Stimulated activated CD8-positive, alpha-beta memory T cell treated with anti-CD3 and anti-CD28 coated beads, Interleukin-15, amount 100 ng/mL, for 24 hours (primary cell): ENCODE measurements at places on chromosomes 16 and 17.

GRCh38 chr17:8574687-8575086 is 55.8 kb downstream of the MYH10 start:
- DNase-seq, result no peak

- no peak for DNase-seq
These were observed 27.4 kb upstream of the HAS3 start for GRCh38 chr16:69078073-69078472.

DNA sequence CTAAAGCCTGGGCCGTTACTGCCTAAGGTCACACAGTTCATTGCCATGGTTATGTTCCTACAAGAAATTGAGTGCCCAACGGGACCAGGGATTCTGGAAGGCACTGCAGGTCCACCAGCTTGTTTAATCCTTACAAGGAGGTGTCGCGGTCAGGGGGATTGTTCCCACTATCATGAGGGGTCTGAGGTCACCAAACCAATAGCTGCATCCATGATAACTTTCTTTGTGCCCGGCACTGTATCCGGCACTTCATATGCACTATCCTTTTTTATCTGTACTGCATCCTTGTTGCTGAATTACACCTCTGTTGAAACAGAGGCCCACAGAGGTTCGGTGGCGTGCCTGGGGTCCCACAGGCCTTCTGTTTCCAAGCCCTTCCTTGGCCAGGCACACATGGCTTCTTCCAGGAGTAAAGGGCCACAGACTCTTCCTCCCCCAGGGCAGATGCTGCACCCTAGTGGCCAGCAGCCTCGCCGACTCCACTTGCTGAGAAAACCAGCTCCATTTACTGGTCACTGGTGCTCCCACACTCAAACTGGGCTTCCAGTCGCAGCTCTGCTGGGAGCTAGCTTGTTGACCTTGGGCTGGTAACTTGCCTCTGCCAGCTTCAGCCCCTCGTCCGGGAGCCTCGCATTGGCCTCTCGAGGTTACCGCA is 82.0 kb upstream of the PLCG2 start:
- DNase-seq, result no peak

DNA sequence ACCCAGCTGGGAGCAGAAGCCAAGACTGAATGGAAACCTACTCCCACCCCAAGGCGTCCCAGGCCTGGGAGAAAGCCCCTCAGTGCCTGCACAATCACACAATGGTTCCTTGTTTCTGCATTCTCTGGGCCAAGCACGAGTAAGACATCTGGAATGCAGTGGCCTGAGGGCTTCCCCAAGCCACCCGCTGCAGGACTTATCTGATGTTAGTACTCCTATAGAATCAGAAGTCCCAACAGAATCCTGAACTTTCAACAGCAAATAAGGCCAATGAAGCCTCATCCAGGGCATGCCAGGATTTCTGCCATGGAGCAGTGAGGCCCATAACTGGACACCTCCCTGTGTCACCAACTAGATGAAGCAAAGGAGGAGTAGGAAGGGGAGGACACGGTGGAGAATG is 28.6 kb downstream of the MYO18A start:
- no peak for DNase-seq

- DNase-seq, result no peak
These were observed 3.6 kb downstream of the HSF5 start for GRCh38 chr17:58484600-58484999.

- DNase-seq, result no peak
These were observed 22.3 kb upstream of the MPRIP start for GRCh38 chr17:17019891-17020456.

- DNase-seq, result no peak
These were observed 1.6 kb downstream of the E2F4 start for GRCh38 chr16:67193536-67193935.

GRCh38 chr17:68973098-68973846 is 18.1 kb upstream of the ABCA8 start:
- DNase-seq, result no peak

- no peak for DNase-seq
These were observed 93.8 kb upstream of the RPRML start for GRCh38 chr17:47072886-47073285.

DNA sequence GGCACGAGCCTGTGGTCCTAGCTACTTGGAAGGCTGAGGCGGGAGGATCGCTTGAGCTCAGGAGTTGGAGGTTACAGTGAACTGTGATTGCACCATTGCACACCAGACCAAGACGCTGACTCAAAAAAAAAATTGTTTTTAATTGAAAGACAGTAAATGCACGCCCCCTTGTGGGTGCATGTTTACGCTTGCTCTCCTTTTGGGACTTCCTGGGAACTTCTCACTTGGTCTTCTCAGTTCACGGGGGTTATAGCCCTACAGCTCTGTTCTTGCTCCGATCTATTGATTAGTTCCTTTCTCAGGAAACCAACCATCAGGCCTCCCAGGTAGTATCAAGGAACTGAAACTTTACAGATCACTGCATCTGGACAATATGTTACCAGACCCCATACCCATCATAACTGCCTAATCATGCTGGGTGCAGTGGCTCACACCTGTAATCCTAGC is 14.2 kb upstream of the RIPOR1 start:
- DNase-seq, result no peak

GRCh38 chr16:29645694-29646187 is 17.3 kb upstream of the SPN start:
- no peak for DNase-seq

- DNase-seq, result no peak
These were observed 115.5 kb upstream of the NLRP1 start for GRCh38 chr17:5699814-5700213.

DNA sequence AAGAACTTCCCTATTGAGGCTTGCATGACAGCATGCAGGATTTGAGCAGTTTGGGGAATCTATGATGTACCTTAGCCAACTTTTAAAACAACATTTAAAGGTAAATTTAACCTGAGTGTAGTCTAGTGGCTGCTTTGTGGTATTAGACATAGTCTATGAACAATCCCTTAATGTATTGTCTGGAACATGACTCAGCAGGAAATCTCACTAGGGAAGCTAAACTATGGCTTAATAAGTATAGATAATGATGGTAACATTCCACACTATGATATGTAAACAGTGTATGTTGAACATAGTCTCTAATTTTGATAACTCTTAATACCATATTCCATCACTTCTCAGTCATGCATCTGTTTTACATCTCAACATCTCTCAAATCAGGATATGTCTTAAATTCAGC is 52.1 kb upstream of the SLC12A3 start:
- no peak for DNase-seq

DNA sequence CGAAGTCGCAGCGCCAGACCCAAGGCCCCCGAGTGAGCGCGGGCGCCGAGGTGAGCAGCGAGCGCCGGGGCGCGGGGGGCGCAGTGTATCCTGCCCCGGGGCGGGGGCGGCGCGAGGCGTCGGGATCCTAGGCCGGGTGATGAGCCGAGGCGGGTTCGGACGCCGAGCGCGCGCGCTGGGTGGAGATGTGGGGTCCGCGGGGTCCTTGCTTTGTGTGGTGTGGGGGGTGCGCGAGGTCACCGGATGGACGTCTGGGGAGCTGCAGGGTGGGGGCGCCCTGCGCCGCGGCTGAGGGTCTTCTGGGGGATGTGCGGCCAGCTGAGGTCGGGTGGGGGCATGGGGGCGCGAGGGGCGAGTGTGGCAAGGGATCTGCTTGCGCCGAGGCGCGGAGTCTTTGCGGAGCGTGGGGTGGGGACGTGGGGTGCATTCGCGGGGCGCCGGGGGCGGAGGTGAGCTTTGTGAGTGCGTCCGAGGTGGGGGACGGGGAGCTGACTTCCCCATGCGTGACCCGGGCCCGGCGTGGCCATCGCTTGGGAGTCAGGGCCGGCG is 560 bp downstream of the RAI1 start:
- no peak for DNase-seq

DNA sequence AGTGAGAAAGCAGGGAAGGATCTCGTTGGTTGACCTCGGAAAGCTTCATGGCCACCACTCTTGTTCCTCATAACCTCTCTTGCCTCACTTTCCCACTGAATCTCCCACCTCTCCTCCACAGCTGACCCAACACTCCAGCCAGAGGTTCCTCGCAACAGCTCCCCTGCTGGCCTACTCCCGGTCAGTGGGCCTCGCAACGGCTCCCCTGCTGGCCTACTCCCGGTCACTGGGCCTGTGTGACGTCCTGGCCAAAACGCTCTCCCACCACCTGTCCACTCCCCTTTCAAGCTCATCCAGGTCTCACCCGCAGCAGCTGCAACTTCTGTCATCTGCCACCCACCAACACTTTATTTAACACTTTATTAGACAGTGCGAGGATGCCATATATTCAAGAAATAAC is 149.1 kb downstream of the VPS53 start:
- no peak for DNase-seq

- no peak for DNase-seq
These were observed 37.3 kb upstream of the VWA3A start for GRCh38 chr16:22054847-22055590.

DNA sequence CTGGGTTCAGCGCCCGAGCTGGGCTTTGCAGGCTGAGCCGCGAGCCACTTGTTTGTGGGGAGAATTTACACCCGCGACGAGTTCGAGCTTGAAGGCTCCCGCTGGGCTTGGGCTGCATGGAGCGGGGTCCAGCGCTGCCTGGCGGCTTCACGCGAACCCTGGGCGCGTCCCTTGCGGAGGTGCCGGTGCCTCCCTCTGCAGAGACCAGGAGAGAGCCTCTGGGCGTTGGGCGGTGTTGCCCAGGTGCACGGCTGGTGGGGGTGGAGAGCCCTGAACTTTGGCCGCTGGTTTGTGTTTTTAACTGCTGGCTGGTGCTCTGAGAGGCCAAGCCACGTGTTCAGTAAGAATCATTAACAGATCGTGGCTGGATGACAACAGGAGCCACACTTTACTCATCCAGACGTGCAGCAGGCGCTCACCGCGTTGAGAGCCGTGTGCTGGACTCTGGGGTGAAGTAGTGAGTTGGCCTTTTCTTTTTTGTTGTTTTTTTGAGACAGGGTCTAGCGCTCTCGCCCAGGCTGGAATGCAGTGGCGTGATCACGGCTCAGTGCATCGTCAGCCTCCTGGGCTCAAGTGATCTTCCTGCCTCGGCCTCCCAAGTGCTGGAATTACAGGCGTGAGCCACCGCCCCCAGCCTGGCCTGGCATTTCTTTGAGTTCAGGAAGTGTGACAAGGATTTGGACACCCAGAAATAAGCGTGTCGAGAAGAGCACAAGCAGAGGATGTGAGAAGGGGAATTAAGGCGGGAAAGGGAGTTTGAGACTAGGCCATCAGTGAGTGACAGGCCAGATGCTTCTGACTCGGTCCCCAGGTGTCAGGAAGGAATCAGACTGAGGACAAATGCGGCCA is 827 bp downstream of the CDK10 start:
- no peak for DNase-seq

DNA sequence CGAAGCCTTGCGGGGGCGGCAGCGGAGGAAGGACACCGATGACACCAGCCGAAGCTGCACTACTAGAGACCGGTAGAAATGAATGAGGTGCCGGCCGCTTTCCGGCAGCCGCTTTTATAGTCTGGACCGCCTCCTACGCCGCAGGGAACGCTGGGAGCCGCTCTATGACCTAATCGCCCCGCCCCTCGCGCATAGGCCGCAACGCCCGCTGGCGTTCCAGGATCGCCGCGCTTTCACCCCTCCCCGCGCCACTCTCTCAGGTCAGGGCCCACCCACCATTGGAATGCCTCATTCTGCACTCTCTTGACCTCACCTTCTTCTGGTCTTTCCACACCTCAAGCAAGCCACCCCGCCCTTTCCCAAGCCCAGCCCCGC is at the start of gene DDX5:
DDX5 (minus strand) TSS at position 89 of the 375 bp plus-strand sequence. CDS start 170 bp downstream, outside the sequence.
- DNase-seq, result peak; percentile 90

DNA sequence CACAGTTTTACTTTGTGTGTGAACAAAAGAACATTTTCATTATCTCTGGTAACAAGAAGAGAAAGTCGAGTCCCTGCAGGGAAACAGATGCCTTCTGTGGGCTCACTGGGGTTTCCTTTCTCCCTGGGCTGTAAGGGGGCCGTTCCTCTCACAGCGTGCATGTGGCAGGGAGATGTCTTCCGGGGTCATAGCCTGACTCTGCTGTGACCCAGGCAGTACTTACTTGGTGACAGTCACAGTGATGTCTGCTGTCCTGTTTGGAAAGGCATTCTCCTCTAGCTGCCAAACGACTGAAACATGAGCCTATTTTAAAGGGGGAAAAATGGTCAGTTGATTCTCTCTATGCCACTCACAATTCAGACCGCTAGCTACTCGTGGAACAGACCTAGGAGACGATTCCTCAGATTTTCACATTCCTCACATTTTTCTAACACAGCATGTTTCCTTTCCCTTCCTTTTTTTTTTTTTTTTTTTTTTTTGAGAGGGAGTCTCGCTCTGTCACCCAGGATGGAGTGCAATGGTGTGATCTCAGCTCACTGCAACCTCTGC is 7.3 kb downstream of the HASPIN start:
- no peak for DNase-seq

DNA sequence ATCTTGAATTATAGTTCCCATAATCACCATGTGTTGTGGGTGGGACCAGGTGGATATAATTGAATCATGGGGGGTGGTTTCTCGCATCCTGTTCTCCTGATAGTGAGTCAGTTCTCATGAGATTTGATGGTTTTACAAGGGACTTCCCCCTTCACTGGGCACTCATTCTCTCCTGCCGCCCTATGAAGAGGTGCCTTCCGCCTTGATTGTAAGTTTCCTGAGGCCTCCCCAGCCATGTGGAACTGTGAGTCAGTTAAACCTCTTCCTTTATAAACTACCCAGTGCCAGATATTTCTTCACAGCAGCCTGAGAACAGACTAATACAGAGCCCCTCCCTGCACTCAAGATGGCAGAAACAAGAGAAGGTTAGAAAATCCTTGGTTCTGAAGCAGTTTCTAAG is 26.4 kb downstream of the LDAF1 start:
- no peak for DNase-seq

DNA sequence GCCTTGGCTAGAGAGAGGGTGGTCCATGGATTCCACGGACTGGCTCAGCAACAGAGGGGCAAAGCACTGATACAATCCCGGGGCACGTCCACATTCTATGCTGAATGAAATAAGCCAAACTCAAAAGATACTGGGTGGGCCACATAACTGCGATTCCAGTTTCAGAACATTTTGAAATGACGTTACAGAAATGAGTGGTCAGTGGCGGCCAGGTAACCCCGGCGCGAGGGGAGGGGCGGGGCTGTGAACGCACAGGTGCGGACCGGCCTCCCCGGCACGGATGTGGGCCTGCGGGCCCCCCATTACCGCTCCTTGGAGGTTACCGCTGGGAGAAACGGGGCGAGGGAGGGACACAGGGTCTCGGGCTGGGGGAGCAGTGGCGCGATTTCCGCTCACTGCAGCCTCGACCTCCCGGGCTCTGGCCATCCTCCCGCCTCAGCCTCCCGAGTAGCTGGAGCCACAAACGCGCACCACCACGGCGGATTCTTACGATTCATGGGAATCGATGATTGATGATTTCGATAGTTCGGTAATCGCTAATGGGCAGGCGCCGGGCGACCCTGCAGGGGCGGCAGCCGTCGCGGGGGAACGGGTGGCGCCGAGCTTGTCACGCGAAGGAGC is 559 bp downstream of the MVD start:
- no peak for DNase-seq

DNA sequence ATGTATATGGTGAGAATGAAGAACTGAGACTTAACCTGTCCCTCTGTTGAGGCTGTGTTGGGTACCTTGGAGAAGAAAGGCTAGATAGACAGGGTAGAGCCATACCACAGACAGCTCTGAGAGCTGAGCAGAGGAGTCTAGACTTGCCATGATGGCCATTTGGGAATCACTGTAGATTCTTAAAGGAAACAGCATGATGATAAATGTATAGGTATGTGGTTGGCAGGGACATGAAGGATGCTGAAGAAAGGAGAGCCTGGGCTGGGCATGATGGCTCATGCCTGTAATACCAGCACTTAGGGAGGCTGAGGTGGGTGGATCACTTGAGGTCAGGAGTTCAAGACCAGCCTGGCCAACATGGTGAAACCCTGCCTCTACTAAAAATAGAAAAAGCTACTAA is 114.4 kb upstream of the HAS3 start:
- no peak for DNase-seq
